Stimulated activated effector memory CD8-positive, alpha-beta T cell treated with anti-CD3 and anti-CD28 coated beads, Interleukin-12 subunit alpha, Interleukin-12 subunit beta, amount 100 ng/mL, for 72 hours (primary cell): ENCODE measurements at places on chromosomes 2 and 18.

DNA sequence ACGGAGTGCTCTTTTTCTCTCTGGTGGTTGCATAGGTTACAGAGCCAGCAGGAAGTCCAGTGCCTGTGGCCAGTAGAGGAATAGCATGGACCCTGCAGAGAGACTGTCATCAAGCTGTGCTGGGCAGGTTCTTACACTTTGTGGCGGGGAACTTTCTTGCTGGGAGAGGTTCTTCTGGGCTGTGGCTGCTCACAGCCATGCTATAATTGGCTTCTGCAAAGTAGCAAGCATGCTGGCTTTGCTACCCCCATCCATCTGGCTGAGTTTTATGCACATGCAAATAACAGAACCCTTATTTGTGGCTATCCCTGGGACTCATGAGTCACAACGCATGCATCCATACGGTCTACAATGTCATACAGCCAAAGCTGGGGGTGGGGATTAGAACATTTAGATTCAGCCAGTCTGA, 68.9 kb downstream of the PLCL1 start:
- DNase-seq: no peak

GRCh38 chr2:148552675-148553331, 91.7 kb upstream of the EPC2 start:
- DNase-seq: no peak

DNA sequence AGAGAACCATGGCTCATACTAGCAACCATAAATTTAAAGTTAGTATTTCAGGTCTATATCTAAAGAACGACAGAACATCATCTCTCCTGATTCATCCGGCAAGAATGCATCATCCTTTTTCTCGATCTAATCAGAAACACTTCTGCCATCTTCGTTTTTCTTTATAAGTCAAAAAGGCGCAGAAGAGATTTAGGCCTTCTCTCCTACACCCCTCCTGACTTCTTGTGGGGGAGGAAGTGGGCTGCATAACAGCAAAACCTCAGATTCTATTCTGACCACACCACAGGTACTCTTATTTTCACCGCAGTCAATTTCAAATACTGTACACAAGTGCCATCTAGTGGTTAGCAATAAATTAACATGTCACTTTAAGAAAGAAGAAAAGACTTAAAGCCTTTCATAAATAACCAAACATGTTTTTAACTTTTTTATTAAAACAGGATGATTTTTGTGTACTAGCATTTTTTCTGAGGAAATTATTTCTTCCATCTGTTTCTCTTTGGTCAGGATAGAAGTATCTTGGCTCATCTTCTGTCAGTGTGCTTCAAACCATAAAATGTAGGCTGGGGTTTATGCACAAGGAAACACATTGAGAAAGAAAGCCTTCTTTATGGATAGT, 48.4 kb upstream of the PIK3C3 start:
- DNase-seq: peak; percentile 58

DNA sequence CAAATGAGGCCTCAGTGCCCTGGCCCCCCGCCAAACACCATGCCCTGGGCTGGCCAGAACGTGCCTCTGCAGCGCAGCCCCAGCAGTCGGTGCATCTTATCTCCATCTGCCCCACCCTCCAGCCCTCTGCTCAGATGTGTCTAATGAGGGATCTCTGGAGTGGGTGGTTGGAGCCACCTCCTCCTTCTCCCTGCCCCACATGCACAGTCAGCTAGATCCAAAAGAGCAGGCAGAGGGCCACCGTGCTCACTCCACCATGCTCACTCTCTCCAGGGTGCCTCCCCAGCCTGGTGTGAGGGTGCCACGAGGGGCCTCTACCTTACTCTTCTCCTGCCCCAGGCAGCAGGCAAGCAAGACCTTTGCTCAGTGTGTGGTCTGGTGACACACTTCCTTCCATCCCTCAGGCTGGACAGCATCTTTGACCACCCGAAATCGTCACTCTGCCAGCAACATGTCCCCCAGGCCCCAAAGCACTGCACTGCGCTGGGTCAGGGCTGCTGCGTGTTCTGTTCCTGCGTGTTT, 266.1 kb upstream of the HDAC4 start:
- no peak for DNase-seq

GRCh38 chr2:54983345-54984220, 66.7 kb downstream of the RTN4 start:
- no peak for DNase-seq

- no peak for DNase-seq
These were observed 9.4 kb downstream of the CHST10 start for GRCh38 chr2:100408104-100408503.

DNA sequence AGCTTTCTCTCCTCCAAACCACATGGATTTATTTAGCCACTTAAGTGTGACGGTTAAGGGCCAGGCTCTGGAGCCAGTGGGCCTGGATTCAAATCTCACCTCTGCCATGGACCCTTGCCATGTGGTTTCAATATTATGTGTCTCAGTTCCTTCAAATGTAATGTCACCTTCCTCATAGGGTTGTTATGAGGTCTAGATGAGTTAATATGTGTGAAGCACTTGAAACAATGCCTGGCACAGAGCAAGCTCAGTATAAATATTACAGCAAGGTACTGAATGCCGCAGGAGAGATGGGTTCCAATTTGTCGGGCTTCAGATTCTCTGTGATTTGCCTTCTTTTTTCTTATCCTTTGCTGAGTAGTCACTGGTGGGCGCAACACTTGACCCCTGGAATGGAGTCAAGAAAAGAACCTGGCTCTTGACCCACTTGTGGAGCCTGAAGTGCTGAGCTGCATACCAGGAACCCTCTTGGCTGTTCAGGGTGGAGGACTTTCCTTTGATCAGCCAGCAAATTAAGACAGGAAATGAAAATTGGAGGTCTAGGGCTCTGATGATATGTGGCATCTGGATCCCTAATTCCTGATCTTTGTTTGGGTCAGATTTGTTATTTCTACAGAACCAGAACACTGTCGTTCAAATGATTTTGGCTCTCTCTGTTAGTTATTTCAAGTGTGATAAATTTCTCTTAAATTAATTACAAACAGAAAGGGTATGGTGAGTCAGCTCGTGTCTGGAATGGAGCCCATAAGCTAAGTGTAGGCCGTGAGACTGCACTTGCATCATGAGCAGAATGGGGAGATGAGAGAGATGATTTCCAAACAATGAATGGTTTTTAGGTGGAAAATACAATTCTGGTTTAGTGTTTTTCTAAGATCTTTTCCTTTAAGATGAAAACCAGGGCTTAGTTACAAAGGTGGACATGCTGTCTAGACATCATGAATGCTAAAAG, 293.0 kb downstream of the KCNS3 start:
- DNase-seq: no peak

- DNase-seq: no peak
These were observed 192.2 kb upstream of the HS6ST1 start for GRCh38 chr2:128510701-128511397.

GRCh38 chr18:77970814-77971213, 721.2 kb downstream of the GALR1 start:
- DNase-seq: no peak

DNA sequence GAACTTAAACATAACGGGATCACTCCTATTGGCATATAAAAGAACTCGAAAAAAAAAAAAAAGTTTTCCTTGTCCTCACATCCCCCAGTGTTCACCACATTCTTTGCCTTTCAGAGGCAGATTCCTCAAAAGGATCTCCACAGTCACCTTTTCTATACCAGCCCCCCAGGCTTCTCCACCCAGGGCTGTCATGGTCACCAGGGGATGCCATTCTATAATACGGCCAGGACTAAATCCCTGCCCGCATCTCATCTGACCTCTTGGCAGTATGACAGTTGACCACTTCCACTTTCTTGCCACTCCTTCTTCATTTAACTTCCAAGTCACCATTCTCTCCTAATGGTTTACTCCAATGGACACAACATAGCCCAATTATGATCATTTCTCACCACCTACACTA, 29.3 kb downstream of the SOS1 start:
- no peak for DNase-seq

DNA sequence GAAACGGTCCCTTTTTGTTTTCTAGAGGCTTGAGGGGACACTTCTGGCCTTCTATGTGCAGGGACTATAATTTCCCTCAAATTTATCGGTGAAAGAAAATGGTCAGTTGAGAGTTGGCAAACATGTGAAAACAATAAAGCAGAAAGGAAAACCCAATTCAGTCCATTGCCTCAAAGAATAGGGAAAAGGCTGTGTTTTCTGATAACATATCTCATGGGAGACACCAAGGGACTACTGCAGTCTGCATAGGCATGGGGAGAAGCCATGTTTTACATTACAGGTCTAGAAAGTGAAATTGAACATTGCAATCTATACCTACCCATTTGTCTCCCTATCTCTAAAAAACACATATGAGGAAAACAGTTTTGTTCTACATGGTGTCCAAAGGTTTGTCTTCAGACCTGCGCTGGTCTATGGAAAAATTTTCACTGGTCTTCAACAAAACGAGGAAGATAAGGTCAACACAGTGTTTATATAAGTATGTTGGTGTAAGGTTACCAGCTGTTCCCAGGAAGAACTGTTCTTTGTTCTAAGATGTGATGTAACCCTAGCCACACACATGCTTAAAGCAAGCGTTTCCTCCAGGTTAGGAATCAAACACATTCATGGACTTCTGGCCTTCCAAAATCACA, 179.7 kb downstream of the MREG start:
- no peak for DNase-seq

GRCh38 chr18:57542126-57542525, 44.4 kb downstream of the FECH start:
- DNase-seq: no peak

DNA sequence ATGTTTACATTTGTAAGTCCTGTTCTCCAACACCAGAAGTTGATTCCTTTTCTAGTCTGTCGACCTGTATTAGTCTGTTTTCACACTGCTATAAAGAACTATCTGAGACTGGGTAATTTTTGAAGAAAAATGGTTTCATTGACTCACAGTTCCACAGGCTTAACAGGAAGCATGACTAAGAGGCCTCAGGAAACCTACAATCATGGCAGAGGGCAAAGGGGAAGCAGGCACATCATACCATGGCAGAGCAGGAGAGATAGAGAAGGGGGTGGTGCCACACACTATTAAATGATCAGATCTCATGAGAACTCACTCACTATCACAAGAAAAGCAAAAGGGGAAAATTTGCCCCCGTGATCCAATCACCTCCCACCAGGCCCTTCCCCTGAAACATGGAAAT, 112.8 kb upstream of the MAP3K20 start:
- no peak for DNase-seq

GRCh38 chr2:217288472-217289063, 428.7 kb upstream of the TNP1 start:
- no peak for DNase-seq

- DNase-seq: no peak
These were observed 27.1 kb upstream of the PIEZO2 start for GRCh38 chr18:11176481-11176881.

- no peak for DNase-seq
These were observed 55.4 kb downstream of the ADI1 start for GRCh38 chr2:3463944-3464343.

DNA sequence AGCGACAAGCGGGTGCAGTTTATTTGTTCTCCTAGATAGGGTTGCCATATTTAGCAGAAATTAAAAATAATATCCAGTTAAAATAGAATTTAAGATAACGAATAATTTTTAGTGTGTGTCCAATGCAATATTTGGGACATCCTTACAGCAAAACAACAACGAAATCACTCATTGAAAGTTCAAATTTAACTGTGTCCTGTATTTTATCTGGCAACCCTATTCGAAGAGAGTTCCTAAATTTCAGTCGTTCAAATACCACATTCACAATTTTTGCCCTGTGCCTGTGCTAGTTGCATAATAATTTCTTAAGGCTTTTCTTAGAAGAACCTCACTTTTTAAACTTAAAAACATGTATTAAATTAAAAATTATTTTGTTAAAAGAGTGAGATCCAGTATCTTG, 664 bp downstream of the DGUOK start:
- DNase-seq: no peak

GRCh38 chr2:200279857-200280256, 26.6 kb upstream of the SPATS2L start:
- no peak for DNase-seq

DNA sequence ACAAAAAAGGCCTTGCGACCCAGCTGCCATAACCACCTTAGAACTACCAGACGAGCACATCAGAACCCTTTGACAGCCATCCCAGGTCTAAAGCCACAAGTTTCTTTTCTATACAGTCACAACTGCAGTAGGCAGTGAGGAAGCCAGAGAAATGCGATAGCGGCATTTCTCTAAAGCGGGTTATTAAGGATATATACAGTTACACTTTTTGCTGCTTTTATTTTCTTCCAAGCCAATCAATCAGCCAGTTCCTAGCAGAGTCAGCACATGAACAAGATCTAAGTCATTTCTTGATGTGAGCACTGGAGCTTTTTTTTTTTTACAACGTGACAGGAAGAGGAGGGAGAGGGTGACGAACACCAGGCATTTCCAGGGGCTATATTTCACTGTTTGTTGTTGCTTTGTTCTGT, 48.8 kb downstream of the FEZ2 start:
- no peak for DNase-seq

DNA sequence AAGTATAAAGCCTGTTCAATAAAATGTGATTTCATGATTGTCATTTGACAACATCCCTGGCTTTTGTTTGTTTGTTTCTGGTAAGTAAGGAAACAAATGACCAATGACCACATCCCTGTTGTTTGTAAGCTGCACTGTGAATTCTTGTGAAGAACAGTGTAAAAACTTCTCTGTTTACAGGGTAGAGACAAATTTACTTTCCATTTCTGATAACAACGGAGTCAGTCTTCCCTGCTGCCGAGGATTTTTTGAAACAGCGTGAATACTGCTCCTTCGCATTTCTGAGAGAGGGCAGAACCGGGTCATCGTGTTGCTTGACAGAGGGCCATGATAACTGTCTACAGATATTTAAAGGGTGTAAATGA, 38.4 kb upstream of the CTAGE1 start:
- no peak for DNase-seq

GRCh38 chr2:10375570-10376281, 72.4 kb downstream of the ODC1 start:
- DNase-seq: no peak

DNA sequence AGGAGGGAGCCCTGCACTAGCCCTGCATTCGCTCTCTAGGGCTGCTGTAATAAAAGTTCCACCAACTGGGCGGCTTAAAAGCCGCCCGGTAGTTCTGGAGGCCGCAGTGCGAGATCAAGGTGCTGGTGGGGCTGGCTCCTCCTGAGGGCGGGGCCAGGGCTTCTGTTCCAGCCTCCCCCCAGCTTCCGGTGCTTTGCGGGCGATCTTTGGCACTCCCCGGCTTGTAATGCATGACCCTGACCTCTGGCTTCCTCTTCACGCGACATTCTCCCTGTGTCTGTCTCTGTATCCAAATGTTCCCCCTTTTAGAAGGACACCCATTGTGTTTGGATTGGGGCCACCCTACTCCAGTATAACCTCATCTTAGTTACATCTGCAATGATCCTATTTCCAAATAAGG, 84.5 kb downstream of the ZCCHC2 start:
- no peak for DNase-seq

GRCh38 chr2:40737180-40737579, 285.3 kb upstream of the SLC8A1 start:
- no peak for DNase-seq

DNA sequence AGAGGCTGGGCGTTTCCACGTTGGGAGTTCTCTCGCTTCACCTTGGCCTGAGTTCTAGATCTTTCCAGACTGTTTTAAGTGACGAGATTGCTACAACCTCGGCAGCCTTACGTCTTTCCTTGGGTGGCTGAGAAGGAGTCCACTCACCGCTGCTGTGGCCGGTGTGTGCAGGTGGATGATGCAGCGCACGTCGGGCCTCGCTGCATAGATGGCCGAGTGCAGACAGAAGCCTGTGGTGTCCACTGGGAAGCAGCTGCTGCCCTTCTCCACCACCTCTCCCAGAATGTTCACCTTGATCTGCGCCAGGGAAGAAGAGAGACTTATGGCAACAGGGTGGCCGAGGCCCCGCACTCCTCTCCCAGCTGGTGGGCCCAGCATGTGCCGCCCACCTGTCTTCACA, 75.7 kb downstream of the ADD2 start:
- DNase-seq: no peak

GRCh38 chr2:105243961-105244360, 2.4 kb downstream of the GPR45 start:
- DNase-seq: no peak
